ENCODE measurements at places on chromosomes 7 and 10.

DNA sequence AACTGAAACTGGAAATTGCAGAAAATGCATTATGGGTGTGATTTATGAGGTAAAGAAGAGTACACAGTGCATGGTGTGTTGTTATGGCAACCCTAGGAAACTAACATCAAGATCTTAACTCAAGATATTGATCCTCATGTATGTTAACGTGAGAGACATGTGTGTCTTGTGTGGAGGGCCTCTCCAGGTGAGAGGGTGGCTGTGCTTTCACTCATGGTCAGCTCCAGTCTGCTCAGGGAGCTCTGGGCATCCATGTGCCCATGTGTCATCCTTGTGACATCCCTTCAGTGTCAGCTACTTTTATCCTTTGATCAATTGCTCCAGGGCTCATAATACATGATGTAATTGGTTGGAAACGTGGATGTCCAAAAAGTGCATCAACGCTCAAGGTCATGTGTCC is 24.9 kb upstream of the INSYN2A start:
- DNase-seq, result no peak

GRCh38 chr7:142894112-142894984 is 8.8 kb upstream of the TRPV6 start:
- no peak for DNase-seq

GRCh38 chr7:129055861-129056464 is 1.1 kb upstream of the TNPO3 start:
- DNase-seq, result no peak

DNA sequence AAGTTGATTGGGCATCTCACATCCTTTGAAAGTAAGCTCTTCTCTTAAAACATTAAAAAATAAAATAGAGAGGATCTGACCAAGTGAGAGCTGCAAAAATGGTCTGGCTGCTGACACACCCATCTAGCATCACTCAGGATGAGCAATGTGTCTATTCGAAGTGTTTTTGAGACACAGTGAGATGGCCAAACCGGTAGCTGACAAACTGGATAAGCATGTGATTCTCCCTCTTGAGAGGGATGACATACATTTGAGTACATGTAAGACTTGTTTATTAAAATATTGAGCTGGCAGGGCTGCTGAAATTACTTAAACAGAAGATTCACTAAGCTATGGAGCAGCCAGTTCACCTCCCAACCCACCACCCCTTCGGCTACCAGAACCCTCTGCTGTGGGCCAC is 333.9 kb downstream of the ADRA2A start:
- no peak for DNase-seq

- no peak for DNase-seq
Observed at GRCh38 chr7:95607561-95607960, 11.2 kb upstream of the PDK4 start.

Measured in SJSA1 (cell line).